ENCODE measurements at places on chromosomes 1 and 21.
A peak's percentile ranks its signal among the peaks of the same experiment; 100 is the strongest.

- no peak for DNase-seq
Measured at GRCh38 chr1:29397256-29397590, 160.9 kb downstream of the PTPRU start.

DNA sequence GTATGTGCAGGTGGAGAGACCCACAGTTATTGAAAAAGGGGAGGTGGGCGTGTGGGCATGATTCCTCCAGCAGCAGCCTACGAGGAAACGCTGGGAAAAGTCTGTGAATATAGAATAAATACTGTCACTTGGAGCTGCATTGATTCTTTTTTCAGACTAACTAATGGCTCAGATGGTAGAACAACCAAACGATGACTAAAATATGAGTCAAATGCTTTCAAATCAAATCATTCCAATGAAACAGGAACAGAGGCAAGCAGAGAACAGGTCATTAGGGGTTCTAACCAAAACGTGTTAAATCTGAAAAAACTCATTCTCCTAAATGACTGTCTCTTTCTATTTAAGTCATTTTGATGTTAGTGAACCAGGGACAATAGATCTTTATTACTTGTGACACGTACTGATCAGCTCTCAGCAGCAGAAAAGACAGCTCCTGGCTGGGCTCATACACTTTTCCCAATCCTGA, 35.1 kb upstream of the SEC16B start:
- DNase-seq: peak; percentile 55

GRCh38 chr1:174165471-174166137, 6.3 kb downstream of the RABGAP1L start:
- peak; percentile 18 for DNase-seq

DNA sequence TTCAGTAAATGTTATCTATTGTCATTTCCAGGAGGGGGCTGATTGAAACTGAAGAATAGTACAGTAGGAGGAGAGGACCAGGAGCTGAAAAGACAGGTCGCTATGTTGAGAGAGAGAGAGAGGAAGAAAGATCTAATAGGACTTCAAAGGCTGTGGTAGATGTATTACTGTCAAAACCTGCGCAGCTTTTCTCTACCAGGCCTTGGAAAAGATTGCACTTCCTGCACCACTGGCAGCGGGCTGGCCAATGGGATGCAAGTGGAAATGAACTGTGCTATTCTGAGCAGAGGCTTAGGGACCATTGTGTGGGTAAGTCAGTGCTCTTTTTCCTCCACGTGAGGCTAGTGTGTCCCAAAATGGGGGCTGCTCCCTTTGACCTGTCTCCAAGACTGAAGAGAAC, 47.1 kb downstream of the MDM4 start:
- DNase-seq: no peak

- DNase-seq: no peak
Measured at GRCh38 chr1:105585791-105586190, 1470.7 kb upstream of the PRMT6 start.

- DNase-seq: peak; percentile 52
Measured at GRCh38 chr1:184163674-184164465, 112.3 kb downstream of the TSEN15 start.

DNA sequence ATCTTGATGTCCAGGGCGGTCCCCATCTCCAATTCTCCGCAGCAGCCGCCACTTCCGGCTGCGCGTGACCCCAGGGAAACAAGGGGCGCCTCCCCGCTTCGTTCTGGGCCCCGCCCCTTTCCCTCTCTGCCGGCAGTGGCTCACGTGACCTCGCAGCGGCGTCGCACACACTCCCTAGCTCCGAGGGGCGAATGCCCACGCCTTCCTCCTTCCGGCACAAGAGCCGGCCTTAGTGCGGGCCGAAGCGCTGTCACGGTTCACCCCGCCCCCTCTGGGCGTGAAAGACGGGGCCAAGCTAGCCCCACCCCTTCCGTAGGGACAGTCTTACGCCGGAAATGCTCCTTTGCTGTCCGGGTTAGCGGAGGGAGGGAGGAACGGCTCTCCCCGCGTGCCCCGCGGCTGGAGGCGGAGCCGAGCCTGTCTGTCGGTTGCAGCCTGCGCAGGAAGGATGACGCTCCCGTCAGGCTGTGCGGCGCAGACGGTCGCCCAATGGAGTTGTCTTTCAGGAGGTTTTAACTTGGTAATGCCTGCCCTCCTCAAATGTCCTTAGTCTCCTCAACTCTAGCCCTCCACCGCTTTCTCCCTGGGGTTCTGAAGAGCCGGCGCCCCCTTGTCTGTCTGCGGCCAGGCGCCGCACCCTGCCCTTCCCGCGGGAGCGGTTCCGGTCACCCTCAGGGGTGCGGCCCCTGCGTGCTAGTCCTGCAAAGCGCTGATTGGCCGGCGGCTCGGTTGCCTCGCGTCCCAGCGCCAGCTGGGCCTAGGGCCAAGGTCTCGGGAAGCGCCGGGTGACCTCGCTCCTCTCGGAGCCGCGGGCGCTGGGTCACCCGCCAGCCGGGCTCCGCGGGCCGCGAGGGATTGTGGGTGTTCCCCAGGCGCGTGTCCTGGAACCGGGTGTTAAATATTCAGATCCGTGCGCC, at the start of gene VPS26C:
Gene VPS26C (minus strand): TSS at position 66 of the 917 bp plus-strand sequence. CDS start 40 bp downstream, at position 26.
- peak; percentile 99 for DNase-seq

GRCh38 chr1:239772446-239772845, 319.2 kb upstream of the FMN2 start:
- DNase-seq: no peak

GRCh38 chr1:6800745-6801144, 15.5 kb downstream of the CAMTA1 start:
- peak; percentile 72 for DNase-seq

DNA sequence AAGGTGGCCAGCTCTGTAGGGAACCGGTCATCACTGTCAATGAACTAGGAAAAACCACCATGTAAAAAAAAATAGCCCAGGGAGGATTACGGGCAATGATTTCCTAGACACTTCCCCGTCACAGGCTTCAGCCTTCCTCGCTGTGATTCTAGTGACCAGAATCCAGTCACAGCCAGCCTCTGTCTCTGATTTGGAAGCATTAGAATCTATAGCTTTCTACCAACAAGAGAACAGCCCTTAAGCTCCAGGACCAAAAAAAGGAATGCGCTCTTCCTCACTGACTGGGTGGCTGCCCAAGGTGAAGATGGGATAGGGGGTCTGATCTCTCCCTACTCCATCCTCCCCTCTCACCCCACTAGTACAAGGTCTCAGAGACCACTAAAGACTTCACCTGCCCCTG, 67.2 kb downstream of the TEX35 start:
- no peak for DNase-seq

GRCh38 chr1:25991937-25992688, 5.8 kb downstream of the PAFAH2 start:
- peak; percentile 33 for DNase-seq

DNA sequence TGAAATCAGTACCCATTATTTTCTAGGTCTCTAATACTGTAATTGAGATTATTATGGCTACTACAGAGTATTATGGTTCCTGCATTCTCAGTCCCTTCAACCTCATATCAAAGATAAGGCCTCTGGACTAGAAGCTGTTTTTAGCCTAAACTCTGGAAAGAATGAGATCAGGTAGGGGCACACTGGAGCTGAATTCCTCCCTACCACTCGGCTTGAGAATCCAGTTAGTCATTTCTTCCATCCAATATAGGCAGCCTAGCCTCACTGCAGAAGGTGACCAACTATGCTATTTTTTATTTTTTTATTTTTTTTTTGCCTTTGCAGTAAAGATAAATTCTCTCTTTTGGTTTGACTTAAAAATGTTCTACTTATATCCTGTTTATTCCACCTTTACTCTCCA, 8.0 kb upstream of the HAX1 start:
- DNase-seq: no peak

- DNase-seq: no peak
Measured at GRCh38 chr1:179774566-179774965, 31.5 kb downstream of the FAM163A start.

DNA sequence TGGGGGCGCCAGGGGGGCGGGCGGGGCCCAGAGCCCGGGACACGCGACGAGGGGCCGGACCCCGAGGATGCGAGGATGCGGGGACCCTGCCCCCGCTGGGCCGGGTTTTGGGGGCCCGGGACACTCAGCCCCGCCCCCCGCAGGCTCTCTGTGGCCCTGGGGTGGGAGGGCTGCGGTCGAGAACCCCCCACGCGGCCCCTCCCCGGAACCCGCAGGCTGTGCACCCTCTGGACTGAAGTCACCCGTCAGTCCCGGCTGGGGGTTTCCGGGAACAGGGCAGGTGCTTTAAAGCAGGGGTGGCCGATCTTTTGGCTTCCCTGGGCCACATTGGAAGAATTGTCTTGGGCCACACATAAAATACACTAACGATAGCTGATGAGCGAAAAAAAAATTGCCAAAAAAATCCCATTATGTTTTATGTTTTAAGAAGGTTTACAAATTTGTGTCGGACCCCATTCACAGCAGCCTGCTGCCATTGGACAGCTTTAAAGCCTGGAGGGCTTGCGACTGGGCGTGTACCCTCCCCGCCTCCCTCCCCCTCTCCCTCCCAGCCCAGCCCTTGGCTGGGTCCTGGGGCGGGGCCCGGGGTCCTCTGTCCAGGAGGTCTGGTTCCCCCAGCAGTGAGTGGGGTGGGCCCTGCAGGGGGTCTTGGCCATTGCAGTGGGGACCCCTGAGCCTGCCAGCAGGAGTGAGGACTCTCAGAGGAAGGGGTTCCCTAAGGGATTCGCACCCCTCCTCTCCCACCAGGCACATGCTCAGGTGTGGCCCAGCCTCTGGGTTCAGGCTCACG, 21.6 kb upstream of the C1orf159 start:
- no peak for DNase-seq

DNA sequence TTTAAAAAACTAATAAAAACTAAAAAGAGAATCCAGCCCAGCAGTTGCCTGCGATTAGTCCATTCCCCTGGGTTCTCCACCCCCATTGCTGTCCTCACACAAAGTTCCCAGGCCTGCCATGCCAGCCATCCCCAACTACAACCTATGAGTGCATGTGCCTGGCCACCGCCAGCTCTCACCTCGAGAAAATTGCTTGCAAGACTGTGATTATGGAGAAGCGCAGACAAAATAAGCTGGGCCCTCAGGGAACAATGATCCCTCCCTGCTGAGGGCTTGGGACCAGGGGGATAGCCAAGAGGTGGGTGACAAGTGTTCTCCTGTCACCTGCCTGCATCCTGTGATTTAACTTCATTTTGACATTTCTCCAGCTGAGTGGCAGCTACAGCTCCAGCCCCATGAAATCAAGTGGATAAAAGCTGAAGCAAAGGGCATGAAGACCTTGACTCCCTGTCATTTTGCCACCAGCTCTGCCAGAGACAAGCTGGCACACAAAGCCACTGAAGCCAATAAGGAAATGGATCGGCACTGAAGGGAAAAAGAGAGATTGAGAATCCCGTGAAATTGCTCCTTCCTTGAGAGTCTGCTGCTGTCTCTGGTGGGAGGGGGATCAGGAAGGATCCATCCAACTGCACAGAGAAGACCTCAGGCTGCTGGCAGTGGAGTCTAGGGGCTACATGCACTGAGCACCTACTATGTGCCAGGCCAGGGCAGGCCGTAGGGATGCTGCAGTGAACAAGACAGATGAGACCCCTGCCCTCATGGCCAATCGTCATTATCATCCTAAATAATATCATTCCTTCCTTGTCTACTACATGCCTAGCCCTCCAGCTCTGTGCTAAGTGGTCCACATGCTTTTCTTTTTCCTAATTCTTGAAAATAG, 40.7 kb downstream of the MATN1 start:
- DNase-seq: no peak

GRCh38 chr1:223750730-223751570, 38.6 kb downstream of the CAPN2 start:
- DNase-seq: no peak

GRCh38 chr1:38476850-38477178, 382.8 kb downstream of the RRAGC start:
- no peak for DNase-seq

GRCh38 chr1:178953538-178954324, 72.0 kb upstream of the FAM20B start:
- DNase-seq: no peak

GRCh38 chr1:154614247-154614646, 6.3 kb upstream of the ADAR start:
- DNase-seq: no peak

GRCh38 chr1:207028884-207029650, 3.5 kb downstream of the C1orf116 start:
- DNase-seq: no peak

DNA sequence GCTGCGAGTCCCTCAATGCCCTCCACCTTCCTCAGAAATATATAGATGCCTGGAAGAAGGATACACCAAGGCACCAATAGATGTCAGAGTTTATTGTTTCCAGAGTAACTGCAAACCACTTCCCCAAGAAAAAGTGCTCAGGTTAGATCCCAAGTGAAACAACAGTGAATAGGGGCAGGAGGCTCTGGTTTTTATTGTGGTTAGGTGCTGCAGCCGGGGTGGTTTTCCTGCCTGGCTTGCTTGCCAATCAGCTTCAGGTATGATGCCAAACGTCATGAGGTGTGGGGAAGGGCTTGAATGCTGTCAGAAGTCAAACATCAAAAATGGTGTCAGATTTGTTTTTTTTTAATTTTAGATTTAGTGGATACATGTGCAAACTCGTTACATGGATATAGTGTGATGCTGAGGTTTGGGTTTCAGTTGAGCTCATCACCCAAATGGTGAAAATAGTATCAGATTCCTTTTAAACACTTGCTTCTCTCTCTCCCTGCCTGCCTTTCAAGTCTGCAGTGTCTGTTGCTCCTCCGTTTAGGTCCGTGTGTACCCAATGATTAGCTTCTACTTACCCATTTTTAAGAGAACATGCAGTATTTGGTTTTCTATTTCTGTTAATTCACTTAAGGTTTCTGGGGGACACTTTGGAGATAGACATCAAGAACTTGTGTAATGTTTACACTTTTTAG, 1317.0 kb downstream of the MRPL39 start:
- DNase-seq: no peak

DNA sequence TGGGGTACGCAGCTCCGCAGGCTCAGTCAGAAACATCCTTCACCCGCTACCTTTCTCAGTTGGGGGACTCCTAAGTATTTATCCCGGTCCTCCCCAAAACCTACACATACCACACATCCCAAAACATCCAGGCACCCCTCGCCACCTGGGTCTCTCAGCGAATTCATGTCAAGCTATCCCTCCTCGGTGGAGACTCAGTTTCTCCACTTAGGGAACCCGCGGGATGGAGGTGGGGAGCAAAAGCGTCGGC, 1.3 kb upstream of the ZBTB7B start:
- DNase-seq: no peak
